Stimulated activated CD4-positive, alpha-beta T cell treated with anti-CD3 and anti-CD28 coated beads, Interleukin-15, amount 100 ng/mL, for 1 hour (primary cell): ENCODE measurements at places on chromosomes 4 and X.

DNA sequence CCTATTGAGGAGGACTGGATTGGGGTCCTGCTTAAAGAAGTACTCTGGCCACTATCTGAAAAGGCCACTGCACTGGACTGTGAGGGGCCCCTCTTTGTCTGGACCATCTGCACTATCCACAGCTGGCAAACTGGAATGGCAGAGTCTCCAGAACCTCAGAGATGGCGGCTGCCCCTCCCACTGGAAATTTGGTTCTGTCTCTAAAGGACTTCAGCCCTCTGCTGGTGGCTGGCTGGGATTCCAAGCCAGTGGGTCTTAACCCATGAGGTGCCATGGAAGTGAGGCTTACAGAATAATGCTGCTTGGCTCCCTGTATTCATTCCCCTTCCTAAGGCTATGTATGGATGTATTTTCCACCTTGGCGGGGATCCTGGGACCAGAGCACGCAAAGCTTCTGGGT lies 41.6 kb upstream of the CYLC1 start:
- no peak for DNase-seq

DNA sequence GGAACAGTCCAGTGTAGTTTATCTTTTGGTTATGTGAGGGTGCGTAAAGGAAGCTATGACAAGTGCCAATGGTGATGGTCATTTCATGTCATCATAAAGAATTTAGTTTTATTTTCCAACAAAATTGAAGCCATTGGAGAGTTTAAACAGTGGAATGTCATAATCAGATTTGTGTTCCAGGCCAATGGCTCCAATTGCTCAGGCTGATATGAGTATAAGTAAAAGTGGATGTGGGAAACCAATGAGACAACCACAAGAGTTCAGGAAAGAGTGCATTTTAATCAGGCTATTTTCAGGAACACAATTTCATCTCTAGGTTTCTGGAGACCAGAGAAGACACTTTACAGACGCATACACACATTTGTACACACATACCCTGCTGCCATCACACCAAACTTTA lies 20.7 kb downstream of the SPANXC start:
- DNase-seq, result no peak

GRCh38 chr4:159937595-159937994 lies 834.7 kb downstream of the RAPGEF2 start:
- DNase-seq, result no peak

DNA sequence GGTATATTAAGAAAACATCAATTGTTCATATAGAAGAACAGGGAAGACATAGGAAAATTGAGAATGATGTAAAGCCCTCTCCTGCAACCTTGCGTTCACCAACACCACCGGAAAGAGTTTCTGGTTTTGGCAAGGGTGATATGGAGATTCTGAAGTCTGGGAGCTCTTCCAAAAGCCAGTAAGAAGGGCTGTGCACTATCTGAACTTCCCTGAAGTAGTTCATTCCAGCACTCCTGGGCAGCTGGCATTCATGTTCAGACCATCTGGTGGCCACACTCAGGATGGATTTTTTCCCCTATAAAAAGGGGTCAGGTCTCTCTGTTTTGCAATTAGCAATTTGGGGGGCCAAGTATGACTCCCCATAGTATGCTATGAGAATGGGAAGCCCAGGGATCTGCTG lies 15.4 kb upstream of the TLR2 start:
- DNase-seq, result no peak

DNA sequence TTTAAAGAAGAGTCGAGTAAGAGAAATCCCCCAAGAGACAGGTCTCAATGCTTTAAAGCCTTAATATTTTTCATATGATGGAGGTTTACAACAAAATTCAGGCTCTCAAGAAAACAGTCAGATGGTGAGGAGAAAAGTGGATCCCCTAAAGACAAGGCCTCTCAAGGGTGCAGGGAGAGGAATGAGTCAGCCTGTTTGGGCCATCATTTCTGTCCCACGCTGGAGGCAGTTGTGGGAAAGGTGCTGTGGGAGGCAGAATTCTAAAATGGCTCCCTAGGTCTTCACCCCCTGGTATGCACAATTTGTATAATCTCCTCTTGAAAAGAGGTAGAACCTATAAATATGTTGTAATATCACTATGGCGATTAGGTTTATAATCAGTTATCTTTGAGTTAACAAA lies 4.6 kb upstream of the TIFA start:
- DNase-seq, result no peak

DNA sequence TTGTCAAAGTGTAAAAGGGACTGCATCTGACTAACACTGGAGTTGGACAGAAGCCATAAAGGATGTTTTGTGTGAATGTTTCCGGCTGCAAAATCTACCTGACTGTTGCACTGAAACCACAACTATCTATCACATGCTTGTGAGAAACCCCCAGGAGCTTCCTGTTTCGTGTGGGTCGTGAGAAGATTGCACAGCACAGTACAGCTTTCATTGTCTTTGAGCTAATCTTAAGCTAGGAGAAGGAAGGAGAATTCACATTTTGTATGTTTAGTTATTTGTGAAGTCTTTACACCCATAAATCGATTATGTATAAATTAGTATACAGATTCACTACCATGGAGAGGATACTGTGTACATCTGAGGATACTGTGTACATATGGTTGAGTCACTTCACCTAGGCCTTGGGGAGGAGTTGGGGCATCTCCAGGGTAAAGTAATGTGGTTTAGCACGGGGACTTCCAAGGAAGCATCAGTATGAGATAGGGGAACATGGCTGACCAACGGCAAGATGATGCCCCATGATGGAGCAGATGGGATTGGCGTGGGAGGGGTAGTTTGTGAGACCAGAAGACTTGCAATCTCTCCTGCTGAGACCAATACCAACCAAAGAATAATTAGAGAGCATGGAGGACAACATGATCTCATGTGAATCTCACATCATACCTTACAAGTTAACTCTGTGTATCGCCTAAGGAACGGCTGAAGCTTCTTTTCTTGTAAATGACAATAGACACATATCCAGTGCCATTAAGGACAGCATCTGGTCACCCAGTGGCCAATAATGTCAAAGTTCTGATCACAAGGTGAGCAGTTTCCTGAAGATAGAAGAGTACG lies 43.1 kb upstream of the FAM9C start:
- DNase-seq, result peak; percentile 29

GRCh38 chr4:73631565-73632226 lies 11.5 kb upstream of the RASSF6 start:
- DNase-seq, result no peak
